NCI-H187 treated with DMSO at 0.1 percent for 48 hours (cell line): ENCODE measurements at places on chromosomes 4 and X.

GRCh38 chr4:6198768-6199421, 1.5 kb downstream of the JAKMIP1 start:
- no peak for DNase-seq

DNA sequence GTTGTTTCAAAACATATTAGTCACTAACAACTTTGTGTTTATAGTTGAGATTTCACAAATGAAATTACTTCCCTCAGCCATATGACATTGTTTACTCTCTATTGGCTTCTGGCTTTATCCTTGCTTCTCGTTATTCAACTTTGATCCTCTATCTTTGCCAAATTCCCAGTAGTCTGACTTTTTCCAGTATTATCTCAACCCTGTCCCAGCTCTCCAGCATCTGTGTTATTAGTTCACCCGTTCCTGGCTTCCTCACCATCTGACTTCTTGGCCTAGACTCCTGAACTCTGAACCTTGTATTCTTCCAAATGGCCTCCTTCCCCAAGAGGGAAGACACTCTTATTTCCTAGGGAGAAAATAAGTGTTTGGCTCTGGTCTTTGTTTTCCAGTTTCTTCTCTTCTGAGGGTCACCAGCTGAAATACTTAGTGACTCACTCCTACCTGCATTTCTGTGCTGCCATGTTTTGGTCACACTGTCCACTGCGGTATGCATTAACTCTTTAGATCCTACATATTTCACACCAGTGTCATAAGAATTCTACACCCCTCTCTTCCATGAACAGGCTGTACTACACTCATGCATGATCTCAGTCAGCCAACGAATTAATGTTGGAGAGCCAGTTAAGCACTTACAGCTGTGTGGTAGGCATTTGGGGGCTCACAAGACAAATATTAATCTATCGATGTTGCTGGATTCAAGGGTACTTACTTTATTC, 17.0 kb upstream of the ARHGAP24 start:
- DNase-seq, result no peak

DNA sequence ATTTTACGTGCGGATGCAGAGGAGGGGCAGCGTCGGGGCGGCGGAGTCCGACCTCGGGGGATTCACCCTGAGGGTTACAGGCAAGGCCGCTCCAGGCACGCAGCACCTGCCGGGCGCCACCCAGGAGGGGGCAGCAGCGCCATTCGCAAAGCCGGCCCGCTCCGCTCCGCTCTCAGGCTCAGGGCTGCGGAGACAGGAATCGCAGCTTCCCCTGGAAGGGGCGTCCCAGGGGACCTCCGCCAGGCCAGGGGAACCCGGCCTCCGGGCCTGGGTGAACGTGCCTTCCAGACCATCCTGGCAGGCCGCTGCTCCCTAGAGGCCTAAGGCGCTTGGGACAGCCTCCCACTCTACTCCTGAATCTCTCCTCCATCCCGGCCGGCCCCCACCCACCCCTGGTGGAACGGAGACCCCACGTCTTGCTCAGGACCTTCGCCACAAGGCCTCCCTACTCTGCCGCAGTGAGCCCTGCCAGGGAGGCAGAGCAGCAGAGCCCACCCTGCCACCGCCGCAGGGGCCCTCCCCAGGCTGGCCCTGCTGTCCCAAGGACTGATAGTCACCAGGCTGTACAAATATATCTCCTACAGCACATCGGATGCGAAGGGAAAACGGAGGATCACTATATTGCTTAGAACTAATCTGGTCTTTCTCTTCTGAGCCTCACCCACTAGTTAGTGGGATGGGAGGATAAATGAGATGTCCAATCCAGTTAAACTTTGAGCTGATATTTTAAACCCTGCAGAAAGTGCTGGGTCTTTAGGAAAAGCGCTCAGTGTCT, 115.0 kb downstream of the SMIM20 start:
- DNase-seq, result no peak

- no peak for DNase-seq
Observed at GRCh38 chr4:10196191-10196590, 79.6 kb upstream of the WDR1 start.

- DNase-seq, result no peak
Observed at GRCh38 chr4:78754872-78755271, 21.3 kb upstream of the BMP2K start.

DNA sequence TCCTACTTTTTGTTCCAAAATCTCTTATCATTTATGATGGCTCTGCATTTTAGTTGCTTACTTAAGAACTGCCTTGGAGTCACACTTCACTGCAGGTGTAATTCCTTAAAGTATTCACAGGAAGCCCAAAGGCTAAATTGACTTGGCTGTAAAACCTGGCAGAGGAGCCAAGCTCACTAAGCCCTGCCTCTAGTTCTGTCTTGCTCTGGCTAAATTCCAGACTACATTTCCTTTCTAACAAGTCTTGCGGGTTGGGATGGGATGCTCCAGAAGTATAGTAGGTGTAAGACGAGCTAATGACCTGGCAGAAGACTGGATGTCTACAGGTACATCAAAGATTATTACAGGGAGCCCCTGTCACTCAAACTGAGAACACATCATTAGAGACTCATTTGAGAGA, 924.0 kb upstream of the INTU start:
- DNase-seq, result no peak

DNA sequence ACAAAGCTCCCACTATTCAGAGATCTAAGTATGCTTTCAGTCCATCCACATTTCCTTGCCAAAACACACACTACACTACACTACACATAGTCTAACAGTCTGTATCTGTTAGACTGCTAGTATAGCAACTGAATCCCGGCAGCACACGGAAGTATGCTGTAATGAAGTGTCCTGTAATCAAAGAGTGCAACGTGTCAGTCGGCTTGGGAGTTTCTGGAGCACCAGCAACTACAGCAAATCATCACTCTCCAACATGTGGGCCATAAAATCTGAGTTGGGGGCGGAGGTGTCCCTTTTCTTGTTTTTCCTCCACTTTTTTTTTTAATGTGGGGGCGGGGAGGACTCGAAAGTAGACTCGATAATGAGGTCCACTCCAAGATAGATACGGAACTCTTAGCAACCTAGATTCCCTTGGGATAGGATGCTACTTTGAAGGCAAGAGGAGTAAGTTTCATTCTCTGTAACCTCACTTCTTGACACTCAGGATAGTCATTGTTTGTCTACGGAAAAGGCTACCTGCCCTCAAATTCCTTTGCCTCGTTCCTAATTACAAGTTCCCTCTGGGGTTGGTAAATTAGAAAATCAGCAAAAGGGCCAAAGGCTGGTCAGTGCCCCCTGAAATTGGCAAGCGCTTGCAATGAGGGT, 722 bp downstream of the SLC10A7 start:
- no peak for DNase-seq

- no peak for DNase-seq
Observed at GRCh38 chr4:136156947-136157346, 1375.3 kb downstream of the PCDH18 start.

GRCh38 chr4:84378356-84378755, 120.7 kb downstream of the NKX6-1 start:
- DNase-seq, result no peak

DNA sequence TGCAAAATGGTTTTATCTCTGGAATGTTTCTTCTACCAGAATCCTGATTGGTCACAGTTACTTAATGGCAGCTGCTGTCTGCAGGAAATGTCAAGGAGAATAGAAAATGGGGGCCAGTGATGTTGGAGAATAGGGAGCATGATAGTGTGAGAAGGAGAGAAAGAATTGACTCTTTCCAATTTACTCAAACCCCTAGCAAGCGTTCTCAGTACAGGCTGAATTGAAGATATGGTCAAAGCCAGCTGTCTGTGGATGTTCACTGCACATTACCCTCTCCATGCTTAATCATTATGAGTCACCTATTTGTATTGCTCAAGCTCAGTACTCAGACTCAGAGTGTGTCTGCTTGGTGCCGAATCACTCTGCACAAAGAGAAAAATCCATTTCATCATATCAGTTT, 57.8 kb upstream of the FAM47B start:
- DNase-seq, result no peak

GRCh38 chr4:121375262-121375661, 5.6 kb downstream of the QRFPR start:
- no peak for DNase-seq

DNA sequence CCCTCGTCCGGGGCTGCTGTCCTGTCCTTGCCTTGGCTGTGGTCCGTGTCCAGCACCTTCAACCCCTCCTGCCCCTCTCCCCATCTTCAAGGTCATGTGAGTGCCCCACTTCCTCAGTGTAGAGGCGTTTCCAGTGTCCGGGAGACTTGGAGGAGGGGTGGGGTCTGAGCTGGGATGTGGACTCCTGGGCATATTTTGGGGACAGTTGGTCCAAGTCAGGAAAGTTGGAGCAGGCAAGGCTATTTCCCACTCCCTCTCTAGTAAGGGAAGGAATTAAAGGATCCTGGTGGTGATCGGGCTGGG, 3.0 kb downstream of the PCGF3 start:
- no peak for DNase-seq

- no peak for DNase-seq
Observed at GRCh38 chr4:109989044-109989443, 76.4 kb downstream of the EGF start.

GRCh38 chr4:72966652-72967051, 102.9 kb downstream of the COX18 start:
- DNase-seq, result no peak

GRCh38 chr4:15327311-15328298, 100.2 kb upstream of the C1QTNF7 start:
- DNase-seq, result no peak

DNA sequence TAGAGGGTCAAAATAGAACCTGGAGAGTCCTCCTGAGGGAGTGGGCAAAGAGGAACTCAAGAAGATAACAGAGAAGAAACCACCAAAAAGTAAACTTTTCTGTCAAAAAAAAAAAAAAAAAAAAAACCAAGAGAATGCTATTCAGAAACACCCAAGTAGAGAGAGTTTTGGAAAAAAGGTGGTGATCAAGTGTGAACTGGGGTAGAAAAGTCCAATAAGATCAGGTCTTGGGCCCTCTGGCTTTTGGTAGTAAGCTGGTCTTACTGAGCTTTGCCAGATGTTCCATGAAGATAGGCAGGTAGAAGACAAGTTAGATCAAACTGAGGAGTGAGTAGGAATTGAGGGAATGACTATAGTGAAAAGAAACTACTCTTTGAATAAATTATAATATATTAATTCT, 167.5 kb downstream of the COL25A1 start:
- no peak for DNase-seq
